Activated CD4-positive, alpha-beta T cell treated with anti-CD3 and anti-CD28 coated beads, Interleukin-2, amount 10 ng/mL, durations not matched to agents 7 days and 5 days (primary cell): ENCODE measurements at places on chromosomes 16 and 17.
A peak's percentile ranks its signal among the peaks of the same experiment; 100 is the strongest.

DNA sequence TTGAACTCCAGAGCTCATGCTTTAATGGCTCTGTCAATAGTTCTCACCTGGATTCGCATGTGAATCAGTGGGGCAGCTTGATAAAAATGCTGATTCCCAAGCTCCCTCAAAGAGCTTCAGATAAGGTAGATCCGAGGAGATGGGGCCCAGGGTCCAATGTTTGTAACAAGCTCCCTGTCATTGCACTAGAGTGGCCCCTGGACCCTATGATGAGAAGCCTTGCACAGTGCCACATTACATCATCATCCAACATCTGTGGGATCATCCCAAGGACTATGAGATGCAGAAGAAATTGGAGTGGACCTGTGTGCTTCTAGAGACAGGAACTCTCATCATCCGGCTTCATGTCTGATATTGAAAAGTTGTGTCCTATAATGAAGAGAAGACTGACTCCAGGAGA lies 340.8 kb downstream of the SHISA9 start:
- DNase-seq = no peak

GRCh38 chr16:55571-56136 lies 2.0 kb downstream of the SNRNP25 start:
- DNase-seq = no peak

DNA sequence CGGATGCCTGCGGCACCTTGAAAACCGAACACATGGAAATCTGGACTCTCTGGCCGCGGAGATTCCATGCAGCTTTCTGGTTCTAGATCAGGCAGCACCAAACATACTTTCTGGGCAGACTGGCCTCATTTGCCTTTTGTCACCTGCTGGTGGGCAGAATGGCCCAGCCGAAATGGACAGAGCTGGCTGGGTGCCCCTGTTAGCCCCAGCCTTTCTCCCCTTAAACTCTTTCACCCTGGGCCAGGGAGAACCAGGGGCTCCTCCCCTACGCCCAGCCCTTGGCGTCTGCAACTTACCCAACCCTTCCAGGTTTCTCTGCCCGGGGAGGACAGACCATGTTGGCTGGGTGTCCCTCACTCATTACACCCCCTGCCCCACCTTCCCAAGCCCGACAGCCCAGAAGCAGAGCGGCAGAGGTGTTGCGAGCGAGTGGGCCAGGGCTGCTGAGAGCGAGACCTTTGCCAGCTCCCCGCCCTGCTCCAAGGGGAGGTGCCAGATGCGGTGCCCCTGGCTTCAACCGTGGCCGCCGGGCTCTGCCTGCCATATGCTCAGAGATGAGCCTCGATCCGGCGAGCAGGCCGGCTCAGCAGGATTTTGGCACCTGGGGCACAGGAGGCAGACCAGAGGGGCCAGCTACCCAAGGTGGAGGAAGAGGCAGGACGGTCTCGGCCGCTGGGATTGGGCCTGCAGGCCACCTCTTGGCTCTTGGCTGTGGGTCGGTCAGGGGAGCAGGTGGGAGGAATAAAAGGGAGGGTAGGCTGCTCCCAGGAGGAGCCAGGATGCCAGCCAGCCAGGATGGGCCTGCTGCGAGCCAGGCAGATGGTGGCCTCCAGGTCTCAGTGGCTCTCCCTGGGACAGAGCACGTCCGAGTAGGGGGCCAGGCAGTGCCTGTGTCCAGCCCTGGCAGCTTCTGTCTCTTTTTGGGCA lies 191.3 kb downstream of the NTN1 start:
- no peak for DNase-seq

DNA sequence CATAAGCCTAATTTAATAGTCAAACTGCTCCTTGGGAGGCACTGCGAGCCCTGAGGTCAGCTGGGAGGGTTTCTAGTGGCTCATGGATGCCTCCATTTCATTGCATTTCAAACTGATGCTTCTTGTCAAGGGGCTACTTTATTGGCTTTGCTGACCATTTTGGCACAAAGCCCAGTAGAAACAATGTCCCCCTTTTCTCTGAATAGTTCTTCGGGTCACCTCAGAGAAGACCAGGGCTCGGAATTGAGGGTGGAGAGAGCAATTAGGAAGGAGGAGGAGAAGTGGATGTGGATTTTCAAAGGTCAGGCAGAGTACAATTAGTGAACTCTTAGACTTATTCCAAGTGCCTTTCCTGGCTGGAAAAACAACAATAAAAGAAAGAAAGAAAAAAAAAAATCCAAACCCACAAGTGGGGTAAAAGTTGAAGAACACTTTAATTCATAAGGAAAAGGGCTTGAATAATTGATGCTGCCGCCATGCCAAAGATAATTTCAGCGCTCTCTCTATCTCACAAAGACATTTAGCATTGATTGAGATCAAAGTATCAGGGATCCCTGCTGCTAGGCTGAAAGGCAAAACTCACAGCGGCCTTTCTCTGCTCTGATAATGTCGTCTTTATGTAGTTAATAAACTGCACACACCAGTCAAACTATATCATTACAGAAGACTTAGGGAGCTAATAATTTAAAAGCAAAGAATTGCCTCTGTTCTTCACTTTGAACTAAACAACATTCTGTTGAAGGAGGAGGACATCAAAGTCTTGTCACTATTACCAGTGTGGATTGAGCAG lies 122.7 kb downstream of the RGS9 start:
- no peak for DNase-seq

DNA sequence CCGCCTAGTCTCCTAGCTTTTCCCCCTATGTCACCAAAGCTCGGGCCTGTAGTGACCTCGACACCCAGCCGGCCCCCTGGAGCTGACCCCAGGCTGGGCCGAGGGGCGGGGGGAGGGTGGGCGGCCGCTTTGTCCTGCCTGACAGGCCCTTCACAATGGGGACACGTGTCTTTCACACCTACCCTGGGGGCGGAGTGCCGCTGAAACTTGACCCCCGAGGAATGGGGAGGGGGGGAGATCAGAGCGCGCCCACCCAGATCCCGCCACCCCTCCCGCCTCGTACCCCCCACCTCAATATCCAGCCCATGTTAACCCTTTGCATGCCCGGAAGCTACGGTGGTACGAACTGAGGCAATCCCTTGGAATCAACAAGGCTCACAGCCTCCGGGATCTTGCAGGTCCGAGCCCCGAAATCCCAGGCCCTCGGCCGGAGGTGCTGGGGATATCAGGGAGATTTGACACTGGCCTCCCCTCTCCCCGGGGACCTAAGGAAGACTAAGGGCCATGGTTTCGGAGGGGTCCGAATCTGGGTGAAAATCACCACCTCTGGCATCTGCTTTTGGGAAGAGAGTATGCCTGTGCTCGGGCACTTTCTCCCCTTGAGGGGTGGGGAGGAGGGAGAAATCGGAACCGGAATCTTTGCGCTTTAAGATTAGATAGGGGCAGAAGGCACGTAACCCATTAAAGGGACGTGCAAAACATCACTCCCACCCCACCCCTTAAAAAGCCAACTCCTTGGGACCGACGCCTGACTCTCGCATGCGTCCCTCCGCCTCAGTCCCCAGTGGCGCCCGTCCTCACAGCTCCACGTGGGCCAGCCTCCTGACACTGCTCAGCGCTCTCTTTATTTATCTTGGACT lies 2.6 kb downstream of the NOG start:
- peak; percentile 8 for DNase-seq

DNA sequence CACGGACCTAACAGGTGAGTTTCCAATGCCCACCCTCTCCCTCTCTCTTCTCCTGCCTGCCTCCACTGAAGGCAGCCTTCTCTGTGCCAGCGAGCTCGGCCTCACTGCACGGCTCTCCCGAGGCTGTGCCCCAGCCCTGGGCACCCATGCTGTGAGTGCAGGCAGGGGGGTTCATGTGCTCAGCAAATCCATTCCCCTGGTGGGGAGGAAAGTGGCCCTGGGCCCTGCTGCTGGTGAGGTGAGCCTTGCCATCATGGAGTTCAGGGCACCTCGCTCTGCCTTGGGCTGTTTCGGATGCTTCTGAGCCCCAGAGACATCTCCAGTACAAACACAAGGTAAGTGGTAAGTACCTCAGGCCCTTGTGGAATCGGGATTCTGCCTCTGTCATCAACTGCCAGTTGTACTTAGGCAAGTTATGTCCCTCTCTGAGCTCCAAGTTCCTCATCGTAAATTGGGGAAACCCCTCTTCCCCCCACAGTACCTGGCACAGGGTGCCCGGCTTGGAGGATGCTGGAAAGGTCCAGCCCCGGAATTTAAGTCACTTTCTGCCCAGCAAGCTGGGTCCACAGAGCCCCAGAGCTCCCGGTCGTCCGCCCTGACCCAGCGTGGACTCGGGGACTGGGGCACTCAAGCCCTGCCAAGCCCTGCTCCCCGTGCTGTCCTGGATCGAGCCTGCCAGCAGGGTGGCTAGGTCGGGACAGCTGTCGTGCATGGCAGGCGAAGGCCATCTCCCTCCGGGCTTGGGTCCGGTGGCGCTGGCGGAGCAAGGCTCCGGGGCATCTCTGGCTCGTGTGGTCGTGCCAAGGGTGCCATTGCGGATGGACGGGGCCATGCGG lies 684 bp upstream of the NUDT16L1 start:
- DNase-seq = no peak

- no peak for DNase-seq
Measured at GRCh38 chr16:85169333-85170065, 57.2 kb upstream of the CIBAR2 start.

- DNase-seq = no peak
Measured at GRCh38 chr17:39777534-39778365, 40.0 kb downstream of the GRB7 start.

DNA sequence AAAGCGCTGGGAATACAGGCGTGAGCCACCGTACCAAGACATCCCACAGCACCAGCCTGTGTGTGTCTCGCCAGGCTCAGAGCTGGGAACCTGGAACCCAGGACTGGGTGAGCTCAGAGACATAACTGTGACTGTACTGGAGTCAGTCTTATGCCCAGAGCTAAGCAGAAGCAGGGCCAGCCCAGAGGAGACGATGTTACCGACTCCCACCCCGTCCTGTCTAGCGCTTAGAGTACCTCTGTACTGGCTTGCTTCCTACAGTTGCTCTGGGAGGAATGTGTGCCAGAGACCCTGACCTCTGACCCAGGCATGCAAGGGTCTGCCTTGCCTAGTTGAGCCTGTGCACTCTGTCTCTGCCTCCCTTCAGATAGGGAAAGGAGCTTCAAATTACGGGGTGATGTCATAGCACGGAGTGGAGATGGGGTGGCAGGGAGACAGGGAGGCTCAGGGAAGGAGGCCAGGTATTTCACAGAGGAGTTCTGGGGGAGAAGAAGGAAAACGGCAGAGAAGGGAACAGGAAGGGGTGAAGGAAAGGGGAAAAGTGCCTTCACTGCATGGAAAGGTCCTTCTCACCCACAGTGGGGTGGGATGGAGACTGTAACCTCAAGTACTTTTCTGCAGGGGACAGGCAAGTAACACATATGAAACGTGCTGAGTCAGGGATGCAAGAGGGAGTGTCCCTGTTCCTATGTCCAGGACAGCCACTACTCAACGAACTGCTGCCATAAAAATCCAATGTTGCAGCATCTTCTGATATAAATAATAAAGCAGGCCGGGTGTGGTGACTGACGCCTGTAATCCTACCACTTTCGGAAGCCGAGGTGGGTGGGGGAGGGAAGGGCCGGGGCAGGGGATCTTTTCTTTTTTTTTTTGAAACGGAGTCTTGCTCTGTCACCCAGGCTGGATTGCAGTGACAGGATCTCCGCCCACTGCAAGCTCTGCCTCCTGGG lies 5.8 kb upstream of the ARMC5 start:
- DNase-seq = no peak

GRCh38 chr17:60645918-60646523 lies 31.6 kb upstream of the BCAS3 start:
- DNase-seq = no peak
